Ureter (tissue), 1 donor: ENCODE measurements at places on chromosomes 1 and 21.

GRCh38 chr1:220363196-220363837, 91.1 kb upstream of the RAB3GAP2 start:
- no peak for DNase-seq

DNA sequence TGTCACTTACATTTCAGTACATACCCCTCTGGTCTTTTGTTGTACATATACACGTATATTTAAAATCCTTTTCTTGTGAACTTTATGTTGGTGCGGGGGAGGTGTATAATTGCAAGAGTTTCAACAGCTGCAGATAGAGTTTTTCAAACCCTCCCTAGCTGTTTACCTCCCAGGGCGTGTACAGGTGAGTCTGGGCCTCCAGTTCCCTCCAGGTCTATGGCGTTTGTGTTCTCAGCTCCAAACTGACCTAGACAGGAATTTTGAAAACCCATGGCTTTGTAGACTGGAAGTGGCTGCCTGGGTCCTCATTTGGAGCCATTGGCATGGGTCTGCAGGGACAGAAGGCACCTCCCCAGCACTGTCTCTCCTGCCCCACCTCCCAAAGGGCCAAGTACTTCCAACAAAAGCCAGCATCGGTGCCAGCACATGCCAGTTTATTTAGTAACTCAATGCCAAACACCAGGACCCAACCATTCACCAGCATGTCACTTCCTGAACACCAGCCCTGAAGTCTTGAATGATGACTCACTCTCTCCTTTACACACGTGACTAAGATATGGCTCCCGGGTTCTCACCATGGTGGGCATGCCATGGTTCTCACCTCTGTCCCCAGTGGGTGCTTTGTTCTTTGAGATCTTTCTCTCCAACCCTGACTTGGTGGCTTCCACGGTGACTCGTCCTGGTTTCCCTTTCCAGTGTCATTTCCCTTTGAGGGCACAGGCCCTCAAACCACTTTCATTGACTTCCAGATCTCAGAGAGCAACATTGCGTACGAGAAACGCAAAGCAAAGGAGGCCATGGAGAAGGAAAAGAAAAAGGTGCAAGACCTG, 57.3 kb upstream of the EFHD2 start:
- DNase-seq, result no peak

DNA sequence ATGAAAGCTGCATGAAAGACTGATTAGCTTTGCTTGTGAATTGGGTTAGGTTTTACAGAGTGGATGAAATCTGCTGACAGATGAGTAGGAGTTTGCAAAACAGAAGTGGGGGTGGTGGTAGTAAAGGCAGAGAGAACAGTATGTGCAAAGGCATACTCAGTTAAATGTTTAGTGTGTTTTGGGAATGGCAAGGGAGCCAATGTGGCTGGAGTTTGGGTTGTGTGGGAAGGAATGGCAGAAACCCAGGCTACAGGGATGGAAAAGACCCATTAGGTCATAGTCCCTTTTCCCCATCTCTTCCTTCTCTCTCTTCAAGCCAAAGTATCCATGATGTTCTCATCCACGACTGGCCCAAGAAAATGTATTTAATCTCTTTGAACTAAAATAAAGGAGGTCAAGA, 362.2 kb upstream of the LYPLAL1 start:
- DNase-seq, result no peak

DNA sequence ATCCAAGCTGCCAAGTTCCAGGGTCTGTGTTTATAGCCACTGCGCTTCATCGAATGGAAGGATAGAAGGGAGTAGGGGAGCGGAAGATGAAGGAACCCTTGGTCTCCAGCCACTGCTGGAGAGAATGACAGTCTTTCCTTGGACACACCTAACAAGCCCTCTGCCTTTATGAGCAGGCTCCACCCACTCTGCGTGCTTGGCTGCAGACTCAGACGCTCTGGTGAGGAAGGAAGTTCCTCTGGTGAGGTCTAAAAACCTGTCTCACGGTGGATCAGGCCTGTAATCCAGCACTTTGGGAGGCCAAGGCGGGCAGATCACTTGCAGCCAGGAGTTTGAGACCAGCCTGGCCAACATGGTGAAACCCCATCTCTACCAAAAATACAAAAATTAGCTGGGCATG, 55.4 kb downstream of the MATN1 start:
- DNase-seq, result peak; percentile 65

GRCh38 chr1:209710093-209710492, 5.4 kb downstream of the HSD11B1 start:
- DNase-seq, result no peak

DNA sequence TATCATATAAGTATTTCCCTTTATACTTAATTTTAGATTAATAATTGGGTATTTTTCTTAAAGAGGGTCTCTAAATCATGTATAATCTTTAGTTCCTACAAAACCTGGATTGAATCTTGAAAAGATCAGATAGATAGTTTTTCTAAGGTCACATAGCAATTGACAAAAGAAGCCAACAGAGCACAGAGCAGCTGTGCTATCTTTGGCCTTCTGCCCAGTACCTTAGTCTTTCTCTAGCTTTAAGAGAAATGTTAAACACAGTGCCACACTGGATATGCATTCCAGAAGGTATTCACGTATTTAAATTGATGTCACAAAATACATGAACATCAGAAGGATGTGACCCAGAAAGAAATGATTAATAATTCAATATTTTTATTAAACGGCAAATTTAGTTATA, 86.8 kb downstream of the C21orf91 start:
- DNase-seq, result no peak

DNA sequence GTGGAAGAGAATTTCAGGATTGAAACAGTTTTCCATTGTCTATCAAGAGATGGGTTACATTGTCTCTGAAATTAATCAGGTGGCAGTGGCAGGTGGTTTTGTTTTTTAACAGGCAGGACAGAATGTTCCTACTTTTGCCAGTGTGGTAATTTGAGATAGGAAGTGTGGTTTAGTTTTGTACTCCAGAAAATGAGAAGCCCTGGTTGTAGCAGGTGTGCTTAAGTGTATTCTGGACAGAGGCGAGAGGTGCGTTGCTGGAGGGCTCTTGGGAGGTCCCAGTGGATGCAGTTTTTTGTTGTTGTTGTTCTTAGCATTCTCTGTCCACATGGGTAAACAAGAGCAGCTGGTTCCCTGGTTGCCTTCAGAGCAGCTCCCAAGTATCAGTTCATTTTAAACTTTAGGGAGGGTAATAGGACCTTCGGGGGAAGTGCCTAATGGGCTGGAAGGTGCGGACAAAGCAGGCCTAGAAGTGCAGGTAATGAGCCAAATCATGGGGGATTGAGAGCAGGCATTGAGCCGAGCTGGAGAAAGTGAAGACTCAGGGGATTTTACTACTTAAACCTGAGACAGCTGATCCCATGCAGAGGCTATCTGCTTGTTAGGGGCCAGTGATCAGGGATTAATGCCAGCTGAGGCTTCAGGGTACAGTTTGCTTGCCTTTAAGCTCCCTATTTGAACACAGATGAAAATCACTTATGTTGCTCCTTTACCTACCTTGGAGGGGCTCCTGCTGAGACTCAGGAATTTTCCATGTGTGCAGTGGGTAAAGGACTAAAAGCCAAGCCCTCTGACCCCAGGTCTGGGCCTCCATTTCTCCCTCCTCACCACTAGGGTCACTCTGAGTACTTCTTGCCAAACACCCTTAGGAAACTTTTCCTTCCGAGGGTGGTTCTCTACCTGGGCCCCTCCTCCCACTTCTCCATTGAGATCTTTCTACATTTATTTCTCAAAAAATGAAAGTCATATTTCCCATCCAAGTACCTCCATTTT, 6.1 kb downstream of the PFKFB2 start:
- no peak for DNase-seq

GRCh38 chr1:183328371-183328770, 89.8 kb downstream of the NMNAT2 start:
- no peak for DNase-seq

DNA sequence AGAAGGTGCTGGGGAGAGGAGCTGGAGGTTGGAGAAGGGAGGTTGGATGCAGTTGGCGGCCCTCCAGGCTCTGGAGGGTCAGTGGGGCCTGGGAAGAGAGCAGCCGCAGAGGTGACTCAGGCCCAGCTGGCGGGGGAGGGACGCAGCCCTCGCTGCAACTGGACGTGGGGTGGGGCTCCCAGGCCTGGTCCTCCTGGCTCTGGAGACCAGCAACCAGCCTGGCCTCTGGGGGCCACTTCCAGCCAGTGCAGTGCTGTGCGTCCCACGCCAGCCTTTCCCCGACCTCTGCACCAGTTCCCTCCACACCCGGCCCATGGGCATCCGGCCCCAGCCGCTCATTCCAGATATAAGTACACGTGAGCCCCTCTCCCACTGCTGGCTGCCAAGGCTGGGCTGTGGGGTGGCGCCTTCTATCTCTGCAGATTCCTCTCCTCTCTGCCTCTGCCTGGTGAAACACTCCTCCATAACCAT, 38.0 kb upstream of the COL18A1 start:
- no peak for DNase-seq

GRCh38 chr1:97621955-97622354, 298.9 kb downstream of the DPYD start:
- no peak for DNase-seq

DNA sequence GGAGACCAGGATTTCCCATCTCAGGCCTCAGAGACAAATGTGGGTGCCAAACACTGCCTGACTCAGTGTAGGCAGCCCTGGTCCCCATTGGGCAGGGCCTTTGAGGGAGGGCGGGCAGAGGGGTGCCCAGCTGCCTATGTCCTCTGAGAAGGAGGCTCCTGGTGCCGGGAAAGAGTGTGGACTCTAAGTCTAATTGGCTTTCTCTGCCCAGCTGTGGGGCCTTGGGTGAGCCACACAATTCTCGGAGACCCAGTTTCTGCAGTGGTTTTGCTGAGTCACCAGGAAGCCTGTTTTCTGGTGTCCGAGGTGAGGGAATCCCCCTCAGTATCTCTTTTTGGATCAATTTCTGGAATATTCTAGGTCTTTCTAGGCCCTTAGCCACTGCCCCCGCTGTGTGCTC, 35.3 kb upstream of the ACTL8 start:
- DNase-seq, result no peak

DNA sequence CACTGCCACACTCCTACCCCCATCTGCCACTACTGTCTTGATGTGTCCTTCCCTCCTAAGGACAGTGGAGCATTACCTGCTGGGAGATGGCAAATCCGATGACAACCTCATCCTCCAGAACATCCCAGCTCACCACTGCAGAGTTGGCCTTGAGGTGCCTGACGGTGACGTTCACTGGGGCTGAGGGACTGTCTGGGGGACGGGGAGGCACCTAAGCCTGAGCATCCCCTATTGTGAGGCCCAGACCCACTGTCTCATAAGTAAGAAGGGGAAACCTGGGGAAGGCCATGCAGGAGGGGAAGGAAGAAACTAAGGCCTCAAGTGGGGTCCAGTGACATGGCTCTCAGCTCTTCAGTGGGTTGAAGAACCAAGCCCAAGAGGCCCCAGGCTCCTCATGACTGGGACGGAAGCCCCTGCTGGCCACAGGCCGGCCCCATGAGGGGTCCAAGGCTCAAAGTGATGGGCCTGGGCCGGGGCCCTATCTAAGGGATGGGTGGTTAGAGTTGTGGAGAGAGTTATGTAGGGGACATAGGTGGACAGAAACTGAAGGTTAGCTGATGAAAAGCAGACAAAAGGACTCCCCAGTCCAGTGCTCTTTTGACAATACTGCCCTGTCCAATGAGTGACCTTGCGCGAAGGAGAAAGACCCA, 1.8 kb downstream of the FNDC5 start:
- no peak for DNase-seq

GRCh38 chr1:175839779-175840669, 96.6 kb upstream of the TNR start:
- no peak for DNase-seq

DNA sequence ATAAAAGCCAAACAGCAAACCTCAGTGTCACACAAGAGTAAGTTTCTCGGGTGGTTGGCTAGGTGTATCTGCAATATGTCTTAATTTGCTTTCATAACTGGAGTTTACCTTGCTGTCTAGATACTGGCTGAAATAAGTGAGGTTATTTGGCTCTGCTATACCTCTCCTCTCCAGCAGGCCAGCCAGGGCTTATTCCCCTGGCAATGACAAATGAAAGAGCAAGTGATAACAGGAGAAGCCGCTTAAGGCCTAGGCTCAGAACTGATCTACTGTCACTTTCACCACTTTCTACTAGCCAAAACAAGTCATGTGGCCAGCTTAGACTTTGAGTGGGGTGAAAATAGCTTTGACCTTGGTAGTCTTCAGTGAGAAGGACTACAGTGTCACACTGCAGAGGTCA, 4.8 kb upstream of the RPE65 start:
- DNase-seq, result no peak
